ENCODE measurements at places on chromosomes 6 and 20. TPM values are rescaled to one million over a fixed set of nuclear protein-coding genes. Genes with fewer than 3 reads are reported as not detected.

- no peaks in the 10 kb centered on the region for H3K36me3 ChIP-seq
- H3K4me1 ChIP-seq, result no peaks in the 10 kb centered on the region
- no peak for DNase-seq
- no peak overlapping the region for H3K27ac ChIP-seq
- H3K4me3 ChIP-seq, result no peak overlapping the region
- H3K27me3 ChIP-seq, result no peaks in the 10 kb centered on the region
Measured at GRCh38 chr6:38760097-38760496, 45.0 kb downstream of the DNAH8 start.

GRCh38 chr6:1910621-1911407 lies 301.1 kb downstream of the FOXC1 start:
- no peaks in the 10 kb centered on the region for H3K36me3 ChIP-seq
- no peak for DNase-seq
- no peaks in the 10 kb centered on the region for H3K27me3 ChIP-seq
- H3K4me1 ChIP-seq, result peaks cover 20% of the 10 kb centered on the region
- no peak overlapping the region for H3K4me3 ChIP-seq
- H3K27ac ChIP-seq, result no peak overlapping the region

DNA sequence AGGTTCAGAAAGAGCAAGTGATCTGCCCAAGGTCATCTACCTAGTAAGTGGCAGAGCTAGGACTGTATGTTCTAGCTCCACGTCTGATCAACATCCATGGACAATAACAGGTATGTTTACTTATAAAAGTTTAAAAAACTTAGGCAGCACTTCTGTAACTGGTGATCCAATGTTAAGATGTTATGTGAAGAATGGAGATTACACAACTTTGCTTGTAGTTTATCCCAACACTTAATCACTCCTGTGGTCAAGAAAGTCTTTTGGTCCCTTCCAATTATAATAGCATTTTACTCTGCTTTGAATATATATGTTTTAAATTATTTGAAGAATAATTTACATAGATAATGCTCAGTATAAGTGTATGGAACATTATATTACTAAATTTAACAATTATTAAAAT lies 4.8 kb downstream of the FBXO30 start:
- H3K27me3 ChIP-seq, result no peaks in the 10 kb centered on the region
- H3K4me1 ChIP-seq, result peaks cover 25% of the 10 kb centered on the region
- no peak overlapping the region for H3K27ac ChIP-seq
- 0 out of 2 replicates have a peak, but pooled peaks cover 4% of the 10 kb centered on the region for H3K36me3 ChIP-seq
- H3K4me3 ChIP-seq, result no peak overlapping the region

LY86 gene
- total RNA-seq, result not detected

DNA sequence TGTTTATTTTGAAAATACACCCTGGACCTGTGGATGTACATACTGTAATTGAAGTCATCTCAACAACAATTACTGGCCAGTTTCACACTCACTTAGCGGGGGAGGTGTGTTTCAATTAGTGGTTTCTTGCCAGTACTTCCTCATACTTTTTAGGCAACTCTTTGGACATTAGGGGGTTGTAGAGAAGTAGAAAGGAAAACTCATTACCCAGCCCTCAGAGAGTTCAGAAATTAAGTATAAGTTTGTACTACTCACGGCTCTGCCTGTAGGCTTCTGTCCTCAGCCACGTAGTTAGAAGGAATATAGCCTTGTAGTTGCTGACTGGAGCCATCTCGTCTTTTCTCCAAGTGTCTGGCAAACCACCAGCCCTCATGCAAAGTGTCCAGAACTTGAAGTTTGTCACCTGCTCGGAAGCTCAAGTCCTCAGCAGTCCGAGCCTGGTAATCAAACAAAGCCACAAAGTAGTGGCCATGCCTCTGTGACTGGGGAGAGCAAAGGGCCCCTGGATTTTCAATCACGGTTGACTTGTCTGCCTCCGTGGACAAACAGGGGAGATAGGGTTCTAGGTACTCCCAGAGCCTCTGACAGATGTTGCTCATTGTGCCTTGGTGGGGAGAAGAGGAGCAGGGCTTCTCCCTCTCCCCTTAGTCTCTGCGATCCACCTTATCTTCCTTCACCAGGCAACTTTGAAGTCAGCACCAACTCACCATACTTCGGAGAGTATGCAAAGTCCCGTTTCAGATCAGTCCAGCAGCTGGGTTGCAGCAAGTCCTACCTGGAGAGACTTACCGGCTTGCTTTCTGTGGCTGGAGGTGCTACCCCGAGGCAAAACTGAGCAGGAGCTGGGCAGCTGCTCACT lies 749 bp downstream of the FRK start:
- no peak for DNase-seq
- H3K4me1 ChIP-seq, result peaks cover 9% of the 10 kb centered on the region
- no peak overlapping the region for H3K4me3 ChIP-seq
- no peaks in the 10 kb centered on the region for H3K27me3 ChIP-seq

GRCh38 chr20:38547288-38548085 lies 33.5 kb upstream of the ADIG start:
- no peak overlapping the region for H3K4me3 ChIP-seq
- peaks cover 34% of the 10 kb centered on the region for H3K36me3 ChIP-seq
- DNase-seq, result no peak
- no peak overlapping the region for H3K27ac ChIP-seq

NMBR gene
- total RNA-seq, result not detected

GRCh38 chr6:32692019-32692418 lies 25.6 kb upstream of the HLA-DQB1 start:
- no peak overlapping the region for H3K4me3 ChIP-seq
- H3K4me1 ChIP-seq, result no peaks in the 10 kb centered on the region
- H3K36me3 ChIP-seq, result no peaks in the 10 kb centered on the region
- no peak overlapping the region for H3K27ac ChIP-seq

GRCh38 chr20:62671765-62672164 lies 29.5 kb downstream of the SLCO4A1 start:
- no peaks in the 10 kb centered on the region for H3K27me3 ChIP-seq
- no peaks in the 10 kb centered on the region for H3K4me1 ChIP-seq
- no peak for DNase-seq
- no peaks in the 10 kb centered on the region for H3K36me3 ChIP-seq
- no peak overlapping the region for H3K27ac ChIP-seq

GRCh38 chr20:47914792-47915191 lies 129.5 kb upstream of the SULF2 start:
- no peak for DNase-seq
- H3K27me3 ChIP-seq, result no peaks in the 10 kb centered on the region
- H3K27ac ChIP-seq, result no peak overlapping the region

DNA sequence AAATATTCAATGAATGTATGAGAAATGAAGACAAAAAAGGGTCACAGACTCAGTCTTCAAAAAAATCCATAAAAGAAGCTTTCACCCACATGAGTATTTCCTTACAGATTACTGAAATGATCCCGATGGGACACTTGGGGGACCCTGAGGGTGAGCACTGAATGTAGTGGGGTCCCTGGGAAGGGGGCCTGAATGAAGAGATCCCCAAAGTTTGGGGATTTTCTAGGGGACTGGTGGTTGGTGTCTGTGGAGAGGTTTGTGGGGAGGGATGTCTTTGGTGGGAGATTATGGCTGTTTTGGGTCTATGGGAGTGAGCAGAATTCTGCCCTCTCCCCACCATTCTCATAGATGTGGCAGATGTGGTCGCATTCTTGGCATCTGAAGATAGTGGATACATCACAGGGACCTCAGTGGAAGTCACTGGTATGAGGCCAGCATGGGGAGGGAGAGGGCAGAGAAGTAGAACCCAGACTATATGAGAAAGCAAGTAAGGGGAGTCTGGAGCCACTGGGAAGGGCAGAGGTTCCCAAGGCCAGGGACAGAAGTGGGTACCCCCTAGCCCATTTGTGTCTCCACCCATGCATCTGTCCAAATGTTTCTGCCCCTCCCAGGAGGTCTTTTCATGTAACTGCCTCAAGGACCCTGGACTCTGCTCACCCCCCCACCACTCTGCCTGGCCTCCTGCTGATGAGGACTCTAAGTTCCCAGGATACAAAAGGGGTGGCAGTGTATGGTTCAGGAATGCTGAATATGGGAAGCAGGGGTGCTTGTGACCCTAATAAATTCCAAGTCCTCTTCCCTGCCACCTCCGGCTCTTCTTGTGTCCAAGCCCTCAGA lies 1.8 kb downstream of the HSD17B8 start:
- H3K4me3 ChIP-seq, result 0 out of 2 replicates have a peak overlapping the region, but pooled peaks have one; percentile 96
- H3K27ac ChIP-seq, result no peak overlapping the region
- DNase-seq, result no peak
- H3K4me1 ChIP-seq, result peaks cover 39% of the 10 kb centered on the region
- peaks cover 56% of the 10 kb centered on the region for H3K27me3 ChIP-seq

GRCh38 chr6:135424385-135424784 lies 73.2 kb downstream of the AHI1 start:
- no peak for DNase-seq
- H3K27ac ChIP-seq, result no peak overlapping the region
- no peaks in the 10 kb centered on the region for H3K27me3 ChIP-seq
- H3K4me1 ChIP-seq, result no peaks in the 10 kb centered on the region

CPNE5 gene
- total RNA-seq, result 0.12 TPM

- H3K27me3 ChIP-seq, result no peaks in the 10 kb centered on the region
- H3K36me3 ChIP-seq, result no peaks in the 10 kb centered on the region
- DNase-seq, result no peak
- H3K4me3 ChIP-seq, result no peak overlapping the region
- no peaks in the 10 kb centered on the region for H3K4me1 ChIP-seq
Measured at GRCh38 chr6:12198851-12199250, 91.3 kb upstream of the EDN1 start.

NRSN1 gene
- 1.5 TPM for total RNA-seq

- H3K27ac ChIP-seq, result no peak overlapping the region
- no peak for DNase-seq
- H3K4me1 ChIP-seq, result no peaks in the 10 kb centered on the region
- H3K4me3 ChIP-seq, result no peak overlapping the region
- no peaks in the 10 kb centered on the region for H3K36me3 ChIP-seq
- no peaks in the 10 kb centered on the region for H3K27me3 ChIP-seq
Measured at GRCh38 chr6:36934901-36935300, 19.6 kb upstream of the PI16 start.

- no peaks in the 10 kb centered on the region for H3K27me3 ChIP-seq
- peaks cover 28% of the 10 kb centered on the region for H3K4me1 ChIP-seq
- H3K36me3 ChIP-seq, result no peaks in the 10 kb centered on the region
Measured at GRCh38 chr6:111033628-111034289, 51.9 kb downstream of the RPF2 start.

GRCh38 chr6:107879941-107880340 lies 55.8 kb upstream of the SCML4 start:
- no peak overlapping the region for H3K4me3 ChIP-seq
- no peak for DNase-seq
- peaks cover 23% of the 10 kb centered on the region for H3K36me3 ChIP-seq

TNF gene
- total RNA-seq, result not detected

DNA sequence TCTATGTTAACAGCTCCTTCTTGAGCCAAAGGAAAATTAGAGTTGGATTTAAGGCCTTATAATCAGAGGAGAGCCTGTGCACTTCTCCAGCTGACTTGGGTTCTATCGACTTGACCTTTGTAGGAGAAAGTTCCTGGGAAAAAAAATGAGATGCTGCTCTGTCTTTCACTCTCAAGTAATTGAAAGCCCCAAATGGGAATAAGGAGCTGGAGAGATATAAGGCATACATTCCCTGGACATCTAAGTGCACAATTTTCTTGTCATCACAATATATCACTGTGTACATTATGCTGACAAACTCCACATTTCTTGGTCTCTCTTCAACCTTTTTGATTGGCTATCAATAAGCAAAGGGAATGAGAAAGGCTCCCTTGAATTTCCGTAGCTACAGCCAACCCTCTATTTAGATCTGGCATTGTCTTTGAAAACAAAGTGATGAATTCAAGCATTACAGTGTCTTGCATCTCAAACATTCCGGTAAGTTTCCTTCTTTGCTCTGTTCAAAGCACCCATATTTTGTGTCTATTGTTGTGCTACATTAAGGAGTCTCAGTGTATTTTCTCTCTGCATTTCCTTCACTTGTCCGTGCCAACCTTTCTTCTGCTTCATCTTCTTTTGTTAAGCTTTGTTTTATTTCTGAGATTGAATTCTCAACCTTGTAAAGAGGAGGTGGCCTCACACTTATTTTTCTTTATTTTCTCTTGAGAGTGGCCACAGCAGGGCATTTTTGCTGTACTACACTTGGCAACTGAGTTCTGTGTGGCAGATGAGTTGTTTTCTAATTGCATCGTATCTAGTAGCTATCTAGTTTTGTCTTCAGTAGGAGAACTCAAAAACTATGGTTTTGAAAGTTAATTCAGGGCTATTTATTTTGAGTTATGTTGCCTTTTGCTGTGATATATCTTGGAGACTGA lies 450.3 kb upstream of the MAN1A1 start:
- no peak overlapping the region for H3K27ac ChIP-seq
- no peaks in the 10 kb centered on the region for H3K36me3 ChIP-seq
- H3K4me1 ChIP-seq, result peaks cover 7% of the 10 kb centered on the region

DNA sequence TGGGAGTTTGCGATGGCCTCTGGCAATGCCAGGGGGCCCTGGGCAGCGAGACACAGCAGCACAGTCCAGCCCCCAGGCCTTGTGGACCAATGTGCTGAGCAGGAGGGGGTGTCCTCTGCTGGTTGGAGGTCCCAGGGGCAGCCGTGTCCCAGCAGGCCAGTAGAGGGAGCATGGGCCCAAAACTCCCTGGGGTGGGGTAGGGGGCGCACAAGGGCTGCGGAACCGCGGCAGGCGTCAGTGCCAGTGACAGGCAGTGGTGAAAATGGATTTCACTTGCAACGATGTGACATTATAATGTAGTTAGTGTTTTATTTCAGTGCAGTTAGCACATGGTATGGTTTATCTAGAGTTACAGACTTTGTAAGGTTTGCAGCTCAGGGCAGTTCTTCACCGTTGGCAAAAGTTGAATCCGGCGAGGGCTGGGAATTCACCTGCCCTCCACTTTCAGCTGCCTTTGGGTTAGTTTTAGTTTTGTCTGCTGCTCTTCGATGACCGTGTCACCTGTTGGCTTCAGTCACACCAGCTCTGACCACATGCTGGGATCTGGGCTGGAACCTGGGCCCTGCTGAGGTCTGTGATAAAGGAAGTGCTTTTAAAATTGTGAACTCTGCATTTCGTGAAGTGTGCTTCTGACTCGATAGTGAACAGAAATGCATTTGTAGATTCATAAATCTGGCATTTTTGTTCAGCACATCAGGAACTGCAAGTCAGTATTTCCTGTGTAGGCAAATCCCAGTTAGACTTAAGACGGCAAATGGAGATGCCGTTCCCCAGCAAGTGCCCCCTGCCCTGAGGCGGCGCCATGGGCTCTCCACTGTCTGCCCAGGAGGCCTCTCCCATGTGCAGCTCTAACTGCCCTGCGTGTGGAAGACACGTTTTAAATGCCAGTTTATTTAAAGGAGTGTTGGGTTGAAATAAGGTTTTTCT lies 46.8 kb downstream of the PYGB start:
- peaks cover 4% of the 10 kb centered on the region for H3K36me3 ChIP-seq
- H3K4me3 ChIP-seq, result no peak overlapping the region
- H3K27ac ChIP-seq, result no peak overlapping the region

PGK2 gene
- not detected for total RNA-seq

Measured in GM23338 (cell line).